IMR-90 (cell line): ENCODE measurements at places on chromosomes 5 and 9. TPM values are rescaled to one million over a fixed set of nuclear protein-coding genes. Genes with fewer than 3 reads are reported as not detected.

BTNL8 gene
- not detected in 2 replicates for total RNA-seq

FANCC gene
- 6.3 and 6.4 TPM in 2 replicates for total RNA-seq

GRIA1 gene
- 1.3 and 1.4 TPM in 2 replicates for total RNA-seq

INSL6 gene
- total RNA-seq = not detected in 2 replicates

NIPAL4 gene
- 0.18 and 0.28 TPM in 2 replicates for total RNA-seq

C5orf34 gene
- total RNA-seq = 6.1 and 7.2 TPM in 2 replicates

PHF24 gene
- not detected in 2 replicates for total RNA-seq

CAMSAP1 gene
- total RNA-seq = 19.5 and 21.1 TPM in 2 replicates

HAPLN1 gene
- under 0.01 and 0.56 TPM in 2 replicates for total RNA-seq

NR4A3 gene
- total RNA-seq = 0.54 and 1.9 TPM in 2 replicates
